Effector memory CD4-positive, alpha-beta T cell (primary cell): ENCODE measurements at places on chromosomes 1 and 21.

- DNase-seq: no peak
These were observed 10.0 kb downstream of the MRAP start for GRCh38 chr21:32308696-32309095.

DNA sequence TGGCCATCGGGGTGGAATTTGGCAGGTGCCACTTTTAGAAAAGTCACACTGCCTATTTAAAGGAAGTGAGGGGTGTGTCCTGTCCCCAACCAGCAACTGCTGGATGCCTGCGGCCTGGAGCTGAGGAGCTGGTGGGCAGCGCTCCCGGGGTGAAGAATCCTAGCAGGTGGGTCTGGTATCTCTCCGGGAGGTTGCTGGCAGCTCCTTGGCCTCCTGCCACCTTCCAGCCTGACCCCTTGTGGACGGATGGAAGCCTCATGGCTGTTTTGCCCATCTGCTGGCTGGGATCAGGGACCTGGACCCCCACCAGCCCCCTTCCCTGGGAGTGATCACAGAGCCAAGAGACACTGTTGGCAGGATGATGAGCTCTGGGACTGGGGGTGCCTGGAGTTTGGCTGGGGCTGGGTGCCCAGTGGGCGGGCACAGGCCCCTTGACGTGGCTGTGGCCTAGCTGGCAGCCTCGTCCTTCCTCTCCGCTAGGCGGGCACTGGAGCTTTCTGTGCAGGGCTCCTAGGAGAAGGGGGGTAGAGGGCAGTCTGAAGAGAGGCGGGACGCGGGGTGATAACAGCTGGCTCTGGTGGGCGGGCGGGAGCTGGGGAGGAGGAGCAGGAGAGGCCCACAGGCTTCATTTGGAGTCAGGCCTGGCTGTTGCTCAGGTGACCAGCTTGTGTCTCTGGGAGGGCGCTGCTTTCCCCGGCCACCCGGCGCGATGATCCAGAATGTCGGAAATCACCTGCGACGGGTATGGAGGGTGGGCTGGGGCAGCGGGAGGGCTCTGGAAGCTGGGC, at the start of gene ACOT11:
Gene ACOT11 (plus strand): TSS at position 628 of the 788 bp plus-strand sequence. CDS start 82 bp downstream, at position 710.
- DNase-seq: no peak

DNA sequence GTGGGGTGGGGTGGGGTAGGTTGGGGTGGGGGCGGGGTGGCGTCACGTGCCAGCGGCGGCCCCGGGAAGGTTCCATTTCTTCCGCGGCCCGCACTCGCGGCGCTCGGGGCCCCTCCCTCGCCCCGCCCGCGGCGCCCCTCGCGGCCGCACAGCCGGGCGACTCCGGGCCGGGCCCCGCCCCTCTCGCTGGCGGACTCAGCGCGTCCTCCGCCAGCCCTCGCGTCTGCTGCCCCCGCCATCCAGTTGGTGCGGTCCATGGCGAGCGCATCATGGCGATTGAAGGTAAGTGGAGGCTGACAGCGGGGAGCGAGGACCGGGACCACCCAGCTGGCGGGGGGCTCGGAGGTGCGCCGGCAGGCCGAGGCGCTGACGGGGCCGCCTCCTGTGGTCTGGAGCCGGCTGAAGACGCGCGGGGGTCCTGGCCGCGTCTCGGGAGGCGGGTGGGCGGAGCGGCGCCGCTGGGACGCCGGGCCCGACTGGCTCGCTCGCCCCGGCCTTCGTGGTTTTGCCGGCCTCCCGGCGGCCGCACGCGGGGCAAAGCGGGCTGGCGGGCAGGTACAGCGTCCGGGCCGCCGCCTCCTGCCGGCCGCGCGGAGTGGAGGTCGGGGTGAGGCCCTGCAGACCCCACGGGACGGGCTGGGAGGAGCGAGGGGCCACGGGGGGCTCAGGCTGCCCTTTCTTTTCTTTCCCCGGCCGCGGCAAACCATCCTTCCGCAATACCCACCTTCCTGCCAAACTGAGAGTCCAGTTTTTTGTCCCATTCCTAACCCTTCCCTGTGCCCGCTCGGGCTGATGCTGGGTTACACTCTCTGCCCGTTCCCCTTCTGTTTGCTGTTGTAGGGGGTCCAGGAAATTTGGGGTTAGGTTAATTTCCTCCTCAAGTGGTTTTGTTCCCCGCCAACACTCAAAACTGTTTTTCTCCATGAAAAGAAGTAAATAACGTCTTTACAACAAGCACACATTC, at the start of gene SYT14:
Gene SYT14 (plus strand): TSS at position 222 of the 964 bp plus-strand sequence. CDS start 48 bp downstream, at position 270.
- no peak for DNase-seq

DNA sequence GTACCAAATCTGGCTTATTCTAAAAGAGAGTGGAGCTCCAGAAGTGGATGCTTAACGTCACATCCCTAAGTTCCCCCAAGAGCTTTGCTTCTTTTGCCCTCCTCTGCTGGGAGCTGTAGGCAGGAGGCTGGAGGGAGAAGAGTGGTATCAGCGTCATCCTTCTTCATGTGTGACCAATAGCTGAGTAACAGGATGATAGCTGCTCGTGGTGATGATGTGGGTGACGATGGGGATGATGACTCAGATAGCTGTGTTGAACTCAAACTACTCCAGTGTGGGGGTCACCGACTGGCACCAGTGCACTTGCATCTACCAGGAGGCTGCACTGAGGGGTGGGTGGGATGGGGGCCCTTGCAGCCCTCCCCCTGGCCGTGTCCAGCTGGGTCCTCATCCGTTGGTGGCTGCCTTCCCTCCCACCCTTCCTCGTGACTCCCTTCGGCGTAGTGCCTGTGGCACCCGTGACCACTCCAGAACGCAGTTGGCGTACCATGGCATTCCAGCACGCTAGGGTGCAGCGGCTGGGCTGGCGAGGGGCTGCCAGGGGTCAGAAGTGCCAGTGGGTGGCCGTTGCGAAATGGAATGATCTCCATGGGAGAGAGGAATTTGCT, 1.1 kb downstream of the IGFN1 start:
- DNase-seq: no peak

GRCh38 chr1:219676012-219676765, 63.3 kb upstream of the ZC3H11B start:
- no peak for DNase-seq

DNA sequence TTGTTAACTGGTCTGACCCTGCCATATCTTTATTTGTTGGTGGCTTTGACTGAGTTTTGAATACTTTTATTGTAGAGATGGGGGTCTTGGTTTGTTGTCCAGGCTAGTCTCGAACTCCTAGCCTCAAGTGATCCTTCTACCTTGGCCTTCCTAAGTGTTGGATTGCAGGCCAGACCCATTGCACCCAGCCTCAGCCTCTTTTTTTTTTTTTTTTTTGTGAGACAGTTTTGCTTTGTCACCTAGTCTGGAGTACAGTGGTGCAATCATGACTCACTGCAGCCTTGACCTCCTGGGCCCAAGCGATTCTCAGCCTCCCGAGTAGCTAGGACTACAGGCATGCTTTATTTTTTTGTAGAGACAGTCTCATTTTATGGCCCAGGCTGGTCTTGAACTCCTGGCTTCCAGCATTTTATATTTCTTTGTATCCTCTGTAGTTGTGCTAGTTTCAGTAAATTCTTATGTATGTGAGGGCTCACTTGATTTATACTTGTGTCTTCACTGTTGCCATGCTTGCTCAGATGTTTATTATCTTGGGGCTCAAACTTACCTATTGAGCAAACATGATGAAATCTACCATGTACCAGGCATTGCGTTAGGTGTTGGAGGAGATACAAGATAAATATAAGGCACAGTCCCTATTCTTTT, 24.1 kb downstream of the THRAP3 start:
- no peak for DNase-seq

DNA sequence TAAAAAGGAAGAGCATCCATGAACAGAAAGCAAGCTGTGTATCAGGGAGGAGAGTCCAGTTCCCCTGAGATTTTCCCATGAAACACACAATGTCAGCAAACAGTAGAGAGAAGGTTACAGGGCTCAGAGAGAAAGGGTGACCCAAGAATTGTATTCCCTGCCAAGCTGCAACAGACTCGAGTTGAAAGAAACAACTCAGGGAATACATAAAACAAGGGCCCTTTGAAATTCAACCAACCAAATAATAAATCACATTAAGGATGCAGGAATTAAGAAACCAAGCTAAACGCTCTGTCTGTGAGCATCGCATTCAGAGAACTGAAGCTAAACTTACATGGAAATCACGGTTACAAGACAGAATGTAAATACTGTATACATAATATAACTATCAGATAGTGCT, 20.2 kb downstream of the S100A16 start:
- no peak for DNase-seq

GRCh38 chr1:153941826-153942725, 4.4 kb downstream of the DENND4B start:
- no peak for DNase-seq

DNA sequence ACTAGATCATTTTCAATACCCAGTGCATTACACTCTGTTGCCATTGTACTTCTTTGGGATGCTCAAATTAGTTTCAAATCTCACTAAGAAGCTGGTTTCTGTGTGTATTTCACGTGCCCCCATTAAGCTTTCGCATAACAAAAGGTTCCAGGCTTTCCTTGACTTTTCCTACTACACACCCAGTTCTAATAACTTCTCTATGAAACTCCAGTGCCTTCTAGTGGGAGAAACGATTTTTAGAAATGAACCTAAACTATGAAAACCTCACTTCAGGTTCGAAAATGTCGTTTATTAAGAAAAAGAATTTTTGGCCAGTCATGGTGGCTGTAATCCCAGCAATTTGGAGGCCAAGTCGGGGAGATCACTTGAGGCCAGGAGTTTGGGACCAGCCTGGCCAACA, 2.8 kb downstream of the CFHR4 start:
- DNase-seq: no peak

DNA sequence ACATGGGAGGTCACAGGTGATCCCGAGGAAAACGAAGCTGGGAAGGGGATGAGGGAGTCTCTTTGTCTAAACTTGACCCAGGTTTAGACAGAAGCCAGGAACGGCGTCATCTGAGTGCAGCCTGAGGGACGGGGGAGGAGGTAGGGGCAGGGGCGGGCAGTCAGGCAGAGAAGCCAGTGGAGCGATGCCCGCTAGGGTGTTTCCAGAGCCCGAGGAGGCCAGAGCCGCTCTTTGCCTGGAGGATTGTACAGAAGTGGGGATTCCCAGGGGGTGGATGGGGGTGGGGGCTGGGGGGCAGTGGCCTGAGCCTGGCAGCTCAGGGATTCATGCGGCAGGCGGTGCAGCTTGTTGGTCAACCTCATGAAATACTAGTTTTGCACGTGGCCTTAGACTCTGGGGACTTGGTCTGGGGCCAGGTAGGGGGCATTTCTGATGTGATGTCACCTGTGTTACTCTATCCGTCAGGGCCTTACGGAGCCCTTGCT, 58.4 kb downstream of the VPS26C start:
- no peak for DNase-seq

DNA sequence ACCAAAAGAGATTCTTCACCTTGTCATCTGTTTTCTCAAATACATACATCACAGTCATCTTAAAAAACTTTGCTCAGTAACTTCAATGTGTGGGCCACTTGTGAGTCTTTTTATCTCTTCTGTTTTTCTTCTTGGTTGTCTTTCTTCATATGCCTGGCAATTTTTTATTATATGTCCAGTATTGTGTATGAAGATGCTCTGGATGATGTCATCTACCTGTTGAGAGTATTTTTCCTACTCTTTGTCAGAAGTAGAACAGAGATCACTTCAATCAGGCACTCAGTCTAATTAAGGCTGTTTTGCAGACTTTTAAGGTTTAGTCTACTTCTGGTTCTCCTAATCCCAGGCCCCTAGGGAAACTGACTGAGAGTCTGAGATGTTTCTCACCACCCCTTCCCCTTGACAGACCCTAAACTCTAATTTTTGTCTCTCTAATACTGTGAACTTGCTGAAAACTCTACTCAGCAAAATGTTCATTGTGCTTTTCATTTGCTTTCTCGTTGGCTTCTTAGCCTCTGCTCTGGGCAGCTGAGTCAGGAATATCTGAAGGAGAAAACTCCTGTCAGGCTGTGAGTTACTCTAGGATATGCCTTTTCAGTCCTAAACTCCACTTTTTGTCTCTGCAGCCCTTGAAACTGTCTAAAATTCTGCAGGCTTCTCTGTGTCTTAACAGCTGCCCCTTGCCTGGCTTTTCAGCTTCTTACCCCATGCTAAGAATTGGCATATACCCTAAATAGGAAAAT, 33.0 kb upstream of the DNAJC6 start:
- no peak for DNase-seq

- no peak for DNase-seq
These were observed 66.4 kb upstream of the LPGAT1 start for GRCh38 chr1:211896958-211897357.

GRCh38 chr1:4312024-4312423, 342.4 kb upstream of the AJAP1 start:
- DNase-seq: no peak

DNA sequence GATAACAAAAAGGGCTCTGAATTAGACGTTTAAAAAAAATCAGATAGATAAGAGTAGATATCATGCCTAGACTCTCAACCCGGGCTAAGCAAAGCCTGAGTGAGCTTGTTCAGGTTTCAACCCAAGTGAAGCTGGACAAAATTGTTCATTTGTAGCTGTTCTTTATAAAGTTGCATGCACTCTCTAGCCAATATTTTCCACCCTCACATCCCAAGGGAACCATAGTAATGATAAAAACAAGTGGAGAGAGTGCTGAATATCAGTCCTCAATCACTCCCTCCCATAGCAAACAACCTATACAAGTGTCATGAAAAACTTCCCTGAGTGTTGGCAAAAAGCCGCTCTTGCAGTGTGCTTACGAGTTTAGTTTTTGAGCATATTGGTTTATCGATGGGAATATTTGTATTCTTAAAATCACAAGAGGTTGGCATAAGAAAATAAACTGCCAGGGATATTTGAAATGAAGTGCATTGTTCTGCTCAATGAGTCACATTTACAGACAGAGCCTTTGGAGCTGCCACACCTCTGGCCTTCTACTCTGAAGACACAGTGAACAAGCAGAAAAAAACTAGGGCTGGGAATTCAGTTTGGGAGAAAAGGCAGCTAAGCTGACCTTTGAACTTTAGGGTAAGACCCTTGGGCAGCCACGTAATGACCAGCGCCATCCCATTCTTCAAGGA, 2.2 kb upstream of the CLCA2 start:
- no peak for DNase-seq

DNA sequence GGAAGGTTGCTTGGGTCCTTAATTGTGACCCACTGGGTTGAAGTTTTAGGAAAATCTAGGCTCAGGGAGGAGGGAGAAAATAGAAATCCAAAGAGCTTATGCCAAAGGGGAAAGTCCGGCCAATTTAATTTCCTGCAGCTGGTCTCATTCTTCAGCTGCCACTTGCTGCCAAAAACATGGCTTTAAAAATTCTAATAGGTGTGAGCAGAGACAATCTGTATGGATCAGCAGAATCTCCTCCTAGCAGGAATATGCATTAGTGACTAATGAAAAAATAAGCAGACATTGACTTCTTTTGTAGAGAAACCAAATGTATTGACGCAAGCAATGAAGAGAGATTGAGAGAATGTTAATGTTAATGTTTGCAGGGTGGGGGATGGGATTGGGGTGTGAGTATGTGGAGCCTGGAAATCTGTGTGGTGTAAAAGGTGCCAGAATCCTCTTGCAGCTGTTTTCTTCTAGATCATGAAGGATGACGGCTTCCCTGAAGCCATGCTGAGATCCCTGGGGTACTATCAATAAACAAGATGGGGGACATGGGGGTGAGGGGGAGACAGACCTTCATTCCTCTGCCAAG, 35.3 kb downstream of the VWA5B1 start:
- DNase-seq: no peak
